ENCODE measurements at places on chromosomes 5 and 9.

GRCh38 chr5:116289276-116289675 lies 204.5 kb downstream of the COMMD10 start:
- H3K27ac ChIP-seq = no peak overlapping the region
- no peak for DNase-seq
- H3K4me3 ChIP-seq = no peak overlapping the region
- H3K36me3 ChIP-seq = peaks cover 10% of the 10 kb centered on the region
- H3K4me1 ChIP-seq = no peaks in the 10 kb centered on the region

GRCh38 chr5:79964136-79964535 lies 26.9 kb downstream of the MTX3 start:
- no peaks in the 10 kb centered on the region for H3K36me3 ChIP-seq
- no peaks in the 10 kb centered on the region for H3K4me1 ChIP-seq
- peaks cover 15% of the 10 kb centered on the region for H3K27me3 ChIP-seq
- DNase-seq = no peak
- H3K4me3 ChIP-seq = no peak overlapping the region

DNA sequence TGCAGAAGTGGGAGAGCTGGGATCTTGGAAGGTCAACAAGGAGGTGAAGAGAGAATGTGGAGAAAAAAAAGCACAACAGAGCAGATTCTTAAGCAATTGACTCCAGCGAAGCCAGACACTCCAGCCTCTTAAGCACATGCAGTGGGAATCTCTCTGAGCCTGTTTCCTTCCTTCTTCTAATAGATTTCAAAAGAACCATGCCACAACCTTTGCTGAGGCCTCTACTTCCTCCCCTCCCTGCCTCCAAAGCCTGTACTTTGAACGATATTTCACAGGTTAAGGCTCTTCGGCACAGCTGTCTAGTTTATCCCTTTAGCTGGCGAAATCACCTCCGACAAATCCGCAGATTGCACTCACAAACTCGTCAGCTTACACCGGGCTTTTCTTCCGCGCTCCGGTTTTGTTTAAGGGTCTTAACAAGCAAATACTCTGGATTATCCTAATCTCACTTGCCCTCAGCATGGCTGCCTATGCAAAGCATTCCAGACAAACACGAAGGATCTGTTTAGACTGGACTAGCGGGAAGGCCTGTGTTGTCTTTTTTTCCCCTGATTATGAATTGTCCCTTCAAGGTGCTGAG lies 211.6 kb upstream of the PANK3 start:
- H3K4me3 ChIP-seq = no peak overlapping the region
- no peaks in the 10 kb centered on the region for H3K36me3 ChIP-seq
- H3K27ac ChIP-seq = no peak overlapping the region
- peaks cover 38% of the 10 kb centered on the region for H3K27me3 ChIP-seq
- no peaks in the 10 kb centered on the region for H3K4me1 ChIP-seq
- DNase-seq = no peak

GRCh38 chr5:80707645-80708044 lies 52.9 kb upstream of the DHFR start:
- H3K27me3 ChIP-seq = no peaks in the 10 kb centered on the region
- no peak overlapping the region for H3K27ac ChIP-seq
- H3K36me3 ChIP-seq = peaks cover 8% of the 10 kb centered on the region
- DNase-seq = no peak
- no peak overlapping the region for H3K4me3 ChIP-seq

- H3K4me1 ChIP-seq = no peaks in the 10 kb centered on the region
- no peak overlapping the region for H3K4me3 ChIP-seq
- H3K27me3 ChIP-seq = no peaks in the 10 kb centered on the region
- H3K27ac ChIP-seq = no peak overlapping the region
- H3K36me3 ChIP-seq = no peaks in the 10 kb centered on the region
Measured at GRCh38 chr5:93071710-93072109, 509.3 kb downstream of the NR2F1-AS1 start.

DNA sequence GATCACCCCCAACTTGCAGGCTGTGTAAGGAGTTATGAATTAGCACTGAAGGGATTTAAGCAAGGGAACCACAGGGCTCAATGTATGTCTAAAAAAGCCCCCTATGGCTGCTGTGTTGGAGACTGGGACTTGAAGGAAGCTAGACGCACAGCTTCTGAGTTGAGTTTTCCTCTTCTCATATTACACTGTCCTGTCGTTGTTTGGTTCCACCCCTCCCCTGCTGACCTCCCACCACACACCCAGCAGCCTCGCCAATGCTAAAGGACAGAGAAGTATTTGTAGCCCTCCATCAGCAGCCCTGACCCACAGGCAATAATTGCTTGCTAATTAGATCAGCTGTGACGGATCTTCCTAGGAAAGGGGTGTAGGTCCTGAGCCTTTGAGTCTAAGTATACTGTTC lies 15.1 kb upstream of the CARTPT start:
- DNase-seq = no peak
- H3K27me3 ChIP-seq = peaks cover 9% of the 10 kb centered on the region
- no peak overlapping the region for H3K4me3 ChIP-seq
- no peaks in the 10 kb centered on the region for H3K4me1 ChIP-seq
- H3K27ac ChIP-seq = no peak overlapping the region

DNA sequence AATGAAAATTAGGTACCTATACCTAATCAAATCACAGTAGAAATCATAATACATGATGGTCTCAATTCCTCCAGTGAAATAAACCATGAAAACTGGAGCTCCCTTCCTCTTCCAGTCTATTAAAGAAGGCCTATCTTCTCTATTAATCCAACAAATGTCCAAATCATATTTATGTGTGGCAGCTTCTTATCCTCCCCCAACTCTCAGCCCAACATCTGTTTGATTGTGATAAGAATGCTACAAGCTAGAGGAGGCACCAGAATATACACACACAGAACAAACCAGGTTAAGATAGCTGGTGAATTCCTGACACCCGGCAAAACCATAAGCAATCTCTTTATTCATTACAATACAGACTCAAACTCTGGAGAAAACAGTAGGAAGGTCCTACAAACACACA lies 110.8 kb downstream of the FBXL17 start:
- DNase-seq = no peak
- H3K27ac ChIP-seq = no peak overlapping the region
- H3K27me3 ChIP-seq = no peaks in the 10 kb centered on the region
- no peaks in the 10 kb centered on the region for H3K36me3 ChIP-seq

GRCh38 chr9:88767504-88767790 lies 223.8 kb upstream of the S1PR3 start:
- H3K36me3 ChIP-seq = no peaks in the 10 kb centered on the region
- H3K27ac ChIP-seq = no peak overlapping the region
- no peak overlapping the region for H3K4me3 ChIP-seq
- no peaks in the 10 kb centered on the region for H3K27me3 ChIP-seq

- H3K36me3 ChIP-seq = no peaks in the 10 kb centered on the region
- no peaks in the 10 kb centered on the region for H3K4me1 ChIP-seq
- H3K27me3 ChIP-seq = peaks cover 46% of the 10 kb centered on the region
- no peak for DNase-seq
- no peak overlapping the region for H3K4me3 ChIP-seq
Measured at GRCh38 chr5:159034083-159034824, 65.5 kb downstream of the EBF1 start.

DNA sequence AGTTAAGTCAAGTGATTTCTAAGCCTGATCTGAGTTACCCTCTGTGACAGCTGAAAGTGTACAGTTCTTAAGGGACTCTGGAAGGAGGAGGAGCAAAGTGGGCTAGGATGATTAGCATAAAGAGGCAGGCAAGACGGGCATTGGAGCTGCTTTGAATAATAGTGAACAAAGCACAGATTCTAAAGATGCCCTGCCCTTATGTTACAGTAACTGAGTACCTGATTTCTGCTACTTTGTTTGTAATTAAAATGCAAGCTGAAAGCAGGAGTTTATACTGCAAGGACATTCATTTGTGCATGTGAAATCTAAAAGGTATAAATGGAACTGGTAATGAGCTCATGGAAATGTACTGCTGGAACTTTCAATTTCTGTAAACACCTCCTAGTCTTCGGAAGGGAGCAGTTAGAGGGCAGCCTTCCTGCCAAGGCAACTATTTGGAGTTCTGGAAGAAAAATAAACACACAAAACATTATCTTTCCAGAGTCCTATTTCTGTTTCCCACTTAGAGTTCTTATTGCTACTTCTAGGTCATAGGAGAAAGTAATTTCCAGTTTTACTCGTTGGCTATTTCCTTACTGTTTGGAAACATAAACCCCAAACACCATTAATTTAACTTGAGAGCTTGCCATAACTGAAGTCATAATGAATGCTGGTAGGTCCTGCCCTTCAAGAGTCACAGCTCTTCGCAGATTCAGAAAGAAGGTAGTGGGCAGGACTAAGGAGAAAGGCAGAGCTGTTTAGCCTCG lies at the start of gene RANBP3L:
RANBP3L (minus strand) TSS at position 45 of the 746 bp plus-strand sequence. CDS start 486 bp downstream, outside the sequence.
- H3K36me3 ChIP-seq = no peaks in the 10 kb centered on the region
- no peak within 1 kb of the TSS for H3K27ac ChIP-seq
- H3K27me3 ChIP-seq = peaks cover 47% of the 10 kb centered on the region
- no peaks in the 10 kb centered on the region for H3K4me1 ChIP-seq
- DNase-seq = no peak
- no peak within 1 kb of the TSS for H3K4me3 ChIP-seq

GRCh38 chr9:79895232-79895631 lies 323.5 kb downstream of the TLE4 start:
- no peak overlapping the region for H3K27ac ChIP-seq
- no peaks in the 10 kb centered on the region for H3K36me3 ChIP-seq
- no peaks in the 10 kb centered on the region for H3K4me1 ChIP-seq

DNA sequence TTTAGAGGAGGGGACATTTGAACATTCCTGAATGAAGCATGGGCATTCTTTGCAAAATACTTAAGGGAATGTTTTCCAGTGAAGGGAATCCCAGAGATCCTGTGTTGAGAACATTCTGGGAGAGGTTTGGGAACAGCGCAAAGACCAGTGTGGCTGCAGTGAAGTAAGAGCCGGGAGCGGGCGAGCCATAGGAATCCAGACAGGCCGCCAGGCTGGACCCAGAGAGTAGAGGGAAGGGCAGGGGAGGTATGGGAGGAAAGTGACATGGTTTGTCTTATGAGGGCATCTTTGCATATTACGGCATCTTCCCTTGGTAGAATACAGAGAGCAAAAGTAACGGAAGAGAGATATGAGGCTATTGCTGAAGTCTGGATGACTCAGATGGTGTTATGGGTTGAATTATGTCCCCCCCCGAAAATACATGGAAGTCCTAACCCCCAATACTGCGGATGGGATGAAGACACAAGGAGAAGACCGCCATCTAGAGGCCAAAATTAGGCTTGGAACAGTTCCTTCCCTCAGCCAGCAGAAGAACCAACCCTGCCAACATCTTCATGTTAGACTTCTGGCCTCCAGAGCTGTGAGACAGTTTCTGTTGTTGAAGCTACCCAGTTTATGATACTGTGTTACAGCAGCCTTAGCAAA lies 268.2 kb downstream of the MAST4 start:
- peaks cover 4% of the 10 kb centered on the region for H3K4me1 ChIP-seq
- DNase-seq = no peak
- peaks cover 48% of the 10 kb centered on the region for H3K27me3 ChIP-seq
- H3K36me3 ChIP-seq = peaks cover 2% of the 10 kb centered on the region
- H3K27ac ChIP-seq = no peak overlapping the region
- H3K4me3 ChIP-seq = no peak overlapping the region

- DNase-seq = no peak
- no peak overlapping the region for H3K27ac ChIP-seq
- H3K27me3 ChIP-seq = peaks cover 6% of the 10 kb centered on the region
- no peaks in the 10 kb centered on the region for H3K4me1 ChIP-seq
- no peak overlapping the region for H3K4me3 ChIP-seq
Measured at GRCh38 chr5:39469777-39470415, 45.1 kb upstream of the DAB2 start.

DNA sequence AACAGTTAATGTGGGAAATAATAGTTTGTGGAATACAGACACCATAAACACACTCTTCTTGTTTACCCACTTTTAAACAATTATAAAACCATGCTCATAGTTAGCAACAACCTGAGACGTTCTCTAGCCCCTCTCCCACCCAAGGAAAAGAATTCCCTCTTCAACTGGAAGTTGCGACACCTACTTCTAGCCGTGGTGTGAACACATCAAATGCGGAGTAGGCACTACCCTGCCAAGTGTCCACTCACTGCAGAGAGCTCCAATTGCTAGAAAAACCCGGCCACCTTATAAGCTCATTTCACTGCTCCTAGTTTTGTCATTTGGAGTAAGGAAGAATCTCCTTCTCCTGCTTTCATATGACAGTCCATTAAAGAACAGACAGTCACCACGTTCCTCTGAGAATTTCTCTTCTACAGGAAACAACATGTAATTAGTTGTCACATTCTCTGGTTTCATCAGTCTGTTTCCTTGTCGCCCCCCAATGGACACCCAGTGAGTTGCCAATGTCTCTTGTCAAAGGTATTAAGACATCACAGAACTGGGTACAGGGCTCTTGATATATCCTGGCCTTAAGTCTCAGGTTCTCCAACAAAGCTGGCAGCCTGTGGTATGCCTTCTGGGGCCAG lies 47.3 kb downstream of the PRLR start:
- peaks cover 42% of the 10 kb centered on the region for H3K27me3 ChIP-seq
- H3K36me3 ChIP-seq = no peaks in the 10 kb centered on the region
- DNase-seq = no peak

DNA sequence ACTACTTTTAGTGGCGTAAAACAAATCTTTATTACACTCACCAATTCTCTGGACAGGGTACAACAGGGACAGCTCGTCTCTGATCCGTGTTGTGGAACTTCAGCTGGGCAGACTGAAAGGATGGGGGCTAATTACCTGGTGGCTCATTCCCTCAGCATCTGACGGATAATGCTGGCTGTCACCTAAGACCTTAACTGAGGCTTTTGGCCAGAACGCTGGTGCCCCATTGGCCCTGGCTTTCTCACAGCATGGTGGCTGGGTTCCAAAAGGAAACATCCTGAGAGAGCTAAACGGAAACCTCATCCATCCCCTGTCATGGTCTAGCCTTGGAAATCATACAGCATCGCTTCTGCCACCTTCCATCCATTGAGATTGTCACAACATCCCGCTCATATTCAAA lies 62.9 kb downstream of the RAI14 start:
- no peak overlapping the region for H3K4me3 ChIP-seq
- H3K27me3 ChIP-seq = peaks cover 17% of the 10 kb centered on the region
- H3K36me3 ChIP-seq = no peaks in the 10 kb centered on the region
- no peak for DNase-seq
- no peak overlapping the region for H3K27ac ChIP-seq
- no peaks in the 10 kb centered on the region for H3K4me1 ChIP-seq

DNA sequence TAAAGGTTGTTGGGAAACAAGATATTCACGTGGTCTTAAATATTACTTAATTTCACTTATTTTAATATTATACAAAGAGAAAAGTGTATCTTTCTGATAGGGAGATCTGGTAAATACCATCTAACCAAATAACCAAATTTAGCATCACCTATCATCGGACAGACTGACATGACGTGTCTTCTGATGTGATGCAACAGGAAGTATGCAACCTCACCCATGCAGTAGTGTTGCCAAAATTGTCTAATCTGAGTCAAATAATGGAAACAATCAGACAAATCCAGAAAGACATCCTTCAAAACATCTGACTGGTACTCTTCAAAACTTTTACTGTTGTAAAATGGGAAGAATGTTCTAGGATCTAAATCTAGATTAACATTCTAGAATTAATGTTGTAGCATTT lies 148.0 kb downstream of the FGF1 start:
- H3K27ac ChIP-seq = no peak overlapping the region
- DNase-seq = no peak
- no peaks in the 10 kb centered on the region for H3K4me1 ChIP-seq
- H3K4me3 ChIP-seq = no peak overlapping the region

All from effector memory CD8-positive, alpha-beta T cell (primary cell).